ENCODE measurements at places on chromosomes 2 and 18.

DNA sequence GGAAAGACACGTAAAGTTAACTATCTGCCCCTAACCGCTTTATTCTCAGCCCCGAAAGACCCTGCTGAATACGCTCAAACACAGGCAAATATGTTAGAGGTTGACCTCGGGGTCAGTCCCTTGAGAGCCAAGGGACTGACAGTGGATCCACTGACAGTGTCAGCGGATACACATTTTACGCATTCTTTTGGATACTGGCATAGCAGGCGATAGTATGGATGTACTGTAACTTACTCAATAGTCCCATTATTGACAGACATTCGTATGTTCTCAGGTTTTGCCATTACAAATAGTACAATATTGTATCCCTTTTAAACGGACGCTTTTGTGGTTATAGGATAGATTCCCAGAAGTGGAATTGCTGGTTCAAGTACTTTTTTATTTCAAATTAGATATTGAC lies 13.4 kb downstream of the ATP6V1B1 start:
- DNase-seq, result no peak

DNA sequence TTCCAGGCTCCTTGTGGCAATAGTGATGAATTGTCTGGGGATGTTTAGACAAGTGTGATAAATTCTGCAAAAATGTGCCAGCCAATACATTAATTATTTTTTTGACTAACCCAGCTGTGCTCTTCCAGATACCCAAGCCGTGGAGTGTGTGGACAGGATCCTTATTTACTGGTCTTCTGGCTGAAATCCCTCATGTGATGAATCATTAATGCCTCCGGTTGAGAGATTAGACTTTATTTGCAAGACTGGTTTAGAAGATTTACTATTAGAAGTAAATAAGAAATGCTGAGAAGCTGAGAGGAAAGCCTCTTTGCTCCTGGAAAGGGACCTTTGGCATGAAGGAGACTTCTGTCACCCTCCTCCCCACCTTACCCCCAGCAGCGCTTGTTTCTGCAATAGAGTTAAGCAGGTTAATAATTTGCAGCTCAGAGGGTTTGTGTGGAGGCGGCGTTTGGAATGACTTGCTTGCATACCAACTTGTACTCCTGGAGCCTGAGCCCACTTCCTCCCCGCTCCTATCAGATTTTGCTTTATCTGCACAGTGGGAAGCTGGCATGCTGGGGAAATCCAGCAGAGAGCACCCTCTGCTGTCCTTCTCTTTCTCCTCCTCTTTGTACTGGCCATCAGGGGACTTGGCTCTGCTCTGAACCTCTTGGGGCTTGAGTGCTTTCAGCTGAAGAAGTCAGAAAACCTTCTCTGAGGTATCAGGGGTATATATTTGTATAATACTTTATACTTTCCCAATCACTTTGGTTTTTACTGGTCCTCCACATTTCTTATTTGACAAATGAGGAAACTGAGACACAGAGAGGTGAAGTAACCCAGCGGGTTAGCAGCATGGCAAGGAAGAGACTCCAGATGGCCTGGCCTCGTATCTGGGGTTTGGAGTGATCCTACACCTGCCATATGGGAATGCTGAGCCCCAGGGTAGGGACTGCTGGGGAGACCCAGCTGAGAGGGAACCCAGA lies 16.3 kb downstream of the SLC3A1 start:
- no peak for DNase-seq

DNA sequence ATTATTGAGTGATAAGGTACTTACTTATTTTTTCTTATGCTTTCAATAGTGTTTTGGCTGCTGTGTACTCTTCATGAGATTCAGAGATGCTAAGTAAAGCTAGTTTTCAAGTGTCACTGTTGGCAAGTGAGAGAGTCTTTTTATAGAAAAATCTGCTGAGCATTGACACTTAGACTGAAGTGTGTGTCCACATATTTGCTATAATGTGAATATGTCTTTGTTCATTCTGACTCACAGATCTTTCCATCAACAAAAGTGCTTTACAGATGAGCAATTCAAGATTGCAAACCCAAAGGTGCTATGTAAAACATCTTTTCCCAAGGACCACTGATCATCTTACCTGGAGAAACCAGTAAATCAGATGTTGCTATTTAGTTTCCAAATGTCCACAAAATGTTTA lies 410.6 kb upstream of the FIGN start:
- no peak for DNase-seq

DNA sequence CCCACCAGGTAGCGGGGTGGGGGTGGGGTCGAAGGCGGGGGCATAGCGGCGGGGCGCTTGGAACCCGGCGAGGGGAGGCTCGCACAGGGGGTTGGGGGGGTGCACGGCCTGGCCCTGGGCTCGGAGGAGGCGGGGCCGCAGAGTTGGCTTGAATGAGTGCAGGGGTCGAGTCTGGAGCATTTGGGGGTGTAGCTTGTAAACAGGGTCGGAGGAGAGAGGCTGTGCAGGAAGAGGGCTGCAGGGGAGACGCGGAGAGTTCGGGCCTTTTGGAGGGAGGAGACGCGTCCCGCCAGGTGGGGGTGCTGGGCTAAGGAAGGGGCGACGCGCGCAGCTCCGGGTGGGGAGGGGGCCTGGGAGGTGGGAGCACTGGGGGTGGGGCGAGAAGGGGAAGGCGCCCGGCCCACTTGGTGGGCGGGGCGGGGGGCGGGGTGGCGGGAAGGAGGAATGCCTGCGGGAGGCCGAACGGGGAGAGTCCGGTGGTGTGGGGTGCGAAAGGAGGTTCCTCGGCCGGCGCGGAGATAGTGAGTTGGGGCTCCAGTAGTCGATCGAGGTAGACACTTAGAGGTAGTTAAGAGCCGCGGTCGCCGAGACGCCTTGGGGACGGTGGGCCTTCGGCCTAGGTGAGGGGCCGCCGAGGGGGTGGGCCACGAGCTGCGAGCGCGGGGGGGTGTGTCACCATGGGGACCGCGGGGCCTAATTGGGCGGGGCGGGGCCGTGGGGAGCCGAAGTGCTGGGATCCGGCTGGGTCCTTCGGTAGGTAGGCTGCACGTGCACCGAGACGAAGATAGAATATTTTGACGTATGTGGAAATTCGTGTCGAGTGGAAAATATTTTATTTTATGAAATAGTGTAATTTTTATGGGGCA lies 774 bp downstream of the MSH6 start:
- peak; percentile 64 for DNase-seq

DNA sequence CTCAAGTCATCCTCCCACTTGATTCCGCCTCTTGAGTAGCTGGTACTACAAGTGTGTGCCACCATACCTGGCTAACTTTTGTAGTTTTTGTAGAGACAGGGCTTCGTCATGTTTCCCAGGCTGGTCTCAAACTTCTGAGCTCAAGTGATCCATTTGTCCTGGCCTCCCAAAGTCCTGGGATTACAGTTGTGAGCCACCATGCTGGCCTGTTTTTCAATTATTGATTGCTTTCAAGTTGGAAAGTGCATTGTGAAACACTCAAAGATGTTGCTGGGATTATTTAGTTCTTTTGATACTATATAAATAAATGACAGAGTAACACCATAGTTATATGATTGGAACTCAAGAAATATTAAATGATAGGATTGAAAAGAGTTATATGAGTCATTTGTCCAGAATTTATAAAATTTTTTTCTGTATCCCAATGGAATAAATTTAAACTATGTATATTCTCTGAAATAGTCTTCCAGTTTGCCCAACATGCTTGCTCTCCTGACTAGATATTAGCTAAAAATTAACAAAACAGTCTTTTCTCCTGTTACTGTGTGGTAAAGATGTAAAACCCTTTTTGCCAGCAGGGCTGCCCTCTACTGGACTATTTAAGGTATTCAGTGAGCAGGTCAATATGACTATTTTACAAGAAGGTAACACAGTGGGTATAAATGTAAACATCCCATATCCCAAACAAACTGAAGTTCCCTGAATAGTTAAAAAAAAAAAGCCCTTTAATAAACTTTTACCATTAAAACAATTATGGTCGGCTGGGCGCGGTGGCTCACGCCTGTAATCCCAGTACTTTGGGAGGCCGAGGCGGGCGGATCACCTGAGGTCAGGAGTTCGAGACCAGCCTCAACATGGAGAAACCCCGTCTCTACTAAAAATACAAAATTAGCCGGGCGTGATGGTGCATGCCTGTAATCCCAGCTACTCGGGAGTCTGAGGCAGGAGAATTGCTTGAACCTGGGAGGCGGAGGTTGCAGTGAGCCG lies 42.7 kb downstream of the ACSL3 start:
- peak; percentile 16 for DNase-seq

- DNase-seq, result no peak
Observed at GRCh38 chr2:63817382-63817781, 24.3 kb upstream of the UGP2 start.

- no peak for DNase-seq
Observed at GRCh38 chr2:238247841-238248453, 8.1 kb upstream of the HES6 start.

GRCh38 chr2:8456151-8457091 lies 225.4 kb upstream of the ID2 start:
- peak; percentile 53 for DNase-seq

DNA sequence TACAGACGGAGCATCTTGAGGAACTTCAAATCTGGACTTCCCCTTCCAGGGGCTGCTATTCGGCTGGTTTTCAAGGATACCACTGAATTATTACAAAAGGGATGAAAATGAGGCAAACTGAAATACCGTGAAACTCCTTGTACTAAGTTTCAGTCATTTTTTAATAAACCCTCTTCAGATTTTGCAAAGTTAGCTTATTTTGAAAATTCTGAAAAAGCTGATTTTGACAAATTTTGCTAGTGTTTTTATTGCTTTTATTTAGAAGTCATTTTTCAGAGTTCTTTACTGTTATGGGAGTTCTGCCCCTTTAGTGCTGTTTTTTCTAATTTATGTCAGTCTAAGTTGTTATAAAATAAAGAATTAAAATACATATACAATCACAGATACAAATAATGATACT lies 390.4 kb upstream of the VRK2 start:
- no peak for DNase-seq

GRCh38 chr2:7849027-7849426 lies 832.8 kb upstream of the ID2 start:
- DNase-seq, result no peak

- no peak for DNase-seq
Observed at GRCh38 chr2:222750533-222750932, 79.1 kb downstream of the MOGAT1 start.

- DNase-seq, result no peak
Observed at GRCh38 chr2:160970052-160970965, 189.9 kb upstream of the TANK start.

GRCh38 chr2:38708900-38709566 lies 42.1 kb downstream of the SRSF7 start:
- no peak for DNase-seq

DNA sequence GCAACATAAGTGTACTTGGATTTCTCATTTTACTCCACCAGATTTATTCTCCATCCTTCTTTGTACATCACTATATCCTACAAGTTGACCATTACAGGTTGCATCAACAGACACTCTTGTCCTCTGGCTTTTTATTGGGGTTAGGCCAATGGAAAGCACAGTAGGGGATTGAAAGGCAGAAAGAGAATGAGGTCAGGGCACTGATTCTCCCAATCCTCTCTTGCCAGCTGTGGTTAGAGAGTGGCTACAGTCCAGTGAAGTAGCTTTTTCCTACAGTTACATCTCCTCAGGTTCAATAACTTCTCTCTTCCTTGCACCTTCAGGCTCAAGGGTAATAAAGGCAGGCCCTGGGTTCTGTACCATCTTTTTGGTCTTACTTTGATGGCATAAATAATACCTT lies 20.2 kb upstream of the COL5A2 start:
- no peak for DNase-seq

DNA sequence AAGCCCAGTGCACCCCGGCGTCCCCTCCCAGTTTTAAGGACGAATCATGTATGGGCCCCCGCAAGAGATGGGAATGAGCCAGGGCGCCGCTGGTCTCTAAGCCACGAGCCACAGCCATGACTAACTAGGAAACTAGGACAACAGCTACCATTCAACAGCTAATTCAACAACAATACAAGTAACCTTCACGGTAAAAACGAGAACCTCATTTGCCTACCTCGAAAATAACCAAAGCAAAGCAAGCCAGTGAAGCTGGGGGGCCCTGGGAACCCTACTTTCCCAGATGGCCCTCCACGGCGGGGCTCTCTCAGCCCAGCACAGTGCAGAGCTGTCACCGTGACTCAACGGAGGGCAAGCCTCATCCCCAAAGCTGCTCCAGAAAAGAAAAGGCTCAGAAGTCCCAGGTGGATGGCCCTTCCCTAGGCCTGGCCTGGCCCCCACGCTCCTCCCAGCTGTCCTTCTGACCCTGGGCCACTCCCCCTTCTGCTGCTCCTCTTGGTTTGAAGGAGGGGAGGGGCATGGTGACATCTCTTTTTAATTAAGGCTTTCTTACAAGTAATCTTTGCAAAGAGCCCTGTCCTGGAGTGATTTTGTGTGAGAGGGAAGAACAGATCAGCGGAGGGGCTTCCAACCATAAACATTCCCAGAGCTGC lies 126.3 kb downstream of the HDAC4 start:
- no peak for DNase-seq

GRCh38 chr18:14935210-14935609 lies 187.2 kb downstream of the ANKRD30B start:
- DNase-seq, result no peak

DNA sequence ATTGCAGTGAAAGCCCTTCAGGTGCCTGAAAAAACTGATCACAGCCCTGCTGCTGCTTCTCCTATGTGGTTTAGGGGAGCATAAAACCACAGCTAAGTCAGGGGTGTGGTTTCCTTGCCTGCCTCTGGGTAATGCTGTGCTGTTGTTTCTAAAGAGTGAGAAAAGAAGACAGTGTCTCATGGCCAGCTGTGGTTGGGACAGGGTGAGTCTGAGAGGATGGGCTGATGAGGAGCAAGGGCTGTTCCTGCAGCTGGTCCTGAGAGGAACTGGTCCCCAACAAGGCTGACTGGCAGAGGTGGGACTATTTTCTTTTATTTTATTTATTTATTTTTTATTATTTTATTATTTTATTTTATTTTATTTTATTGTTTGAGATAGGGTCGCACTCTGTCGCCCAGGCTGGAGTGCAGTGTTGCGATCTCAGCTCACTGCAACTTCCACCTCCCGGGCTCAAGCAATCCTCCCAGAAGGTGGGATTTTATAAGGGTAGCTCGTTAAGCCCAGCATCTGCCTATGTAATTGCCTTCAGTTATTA lies 236.7 kb downstream of the FHOD3 start:
- DNase-seq, result no peak

DNA sequence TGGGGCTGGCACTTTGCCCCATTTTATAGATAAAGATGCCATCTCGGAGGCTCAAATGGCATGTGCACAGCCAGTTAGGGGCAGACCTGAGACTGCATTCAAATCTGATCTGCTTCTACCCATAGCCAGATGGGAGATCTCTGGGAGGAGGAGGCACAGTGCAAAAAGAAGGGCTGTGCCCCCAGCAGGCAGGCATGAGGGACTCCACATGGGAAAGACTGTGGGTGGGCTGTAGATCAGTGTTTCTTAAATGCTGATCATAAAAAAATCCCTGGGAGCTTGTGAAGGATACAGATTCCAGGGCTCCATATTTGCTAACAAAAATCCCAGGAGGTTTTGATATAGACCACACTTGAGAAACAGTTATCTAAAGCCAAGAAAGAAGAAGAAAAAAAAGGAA lies 15.2 kb downstream of the PAX8 start:
- DNase-seq, result no peak

DNA sequence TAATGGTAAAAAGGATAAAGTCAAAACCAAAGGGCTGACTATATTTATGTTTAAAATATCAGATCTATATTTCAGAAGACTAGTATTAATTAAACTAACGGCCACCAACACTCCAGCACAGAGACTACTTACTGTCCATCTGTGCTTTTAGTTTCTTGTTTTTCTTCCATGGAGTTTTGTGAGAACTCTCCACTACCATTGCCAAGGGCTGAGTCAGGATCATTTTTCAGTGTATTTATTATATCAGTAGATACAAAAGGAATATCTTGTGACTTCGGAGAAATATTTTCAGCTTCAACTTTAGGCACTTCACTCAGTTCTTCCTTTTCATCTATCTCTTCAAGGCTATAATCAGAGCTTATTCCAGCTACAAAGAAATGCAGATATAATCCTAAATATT lies 79.1 kb upstream of the GRB14 start:
- no peak for DNase-seq
